Activated CD8-positive, alpha-beta memory T cell treated with anti-CD3 and anti-CD28 coated beads, Interleukin-2, amount 50 U/mL, for 48 hours (primary cell): ENCODE measurements at places on chromosomes 7 and 10.
A peak's percentile ranks its signal among the peaks of the same experiment; 100 is the strongest.

GRCh38 chr7:151327659-151328058 lies 14.0 kb upstream of the NUB1 start:
- DNase-seq: no peak

- DNase-seq: no peak
Observed at GRCh38 chr10:49508249-49508648, 30.7 kb downstream of the ERCC6 start.

DNA sequence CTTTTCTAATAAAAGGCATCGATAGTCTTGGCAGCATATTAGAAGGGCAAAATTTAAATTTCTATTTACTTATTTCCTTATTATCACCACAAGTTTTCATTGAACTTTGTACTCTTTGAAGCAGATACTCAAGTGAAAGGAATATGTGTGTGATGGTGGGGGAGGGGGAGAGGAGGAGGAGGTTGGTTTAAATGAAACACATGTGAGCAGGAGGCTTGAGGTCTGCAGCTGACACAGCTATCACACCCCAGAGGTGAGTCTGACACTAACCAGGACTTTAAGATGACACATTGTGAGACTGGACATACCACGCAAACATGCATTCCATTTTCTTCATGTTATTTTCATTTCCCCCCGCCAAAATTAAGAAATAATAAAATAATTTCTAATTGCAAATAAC lies 63.3 kb downstream of the CTTNBP2 start:
- no peak for DNase-seq

DNA sequence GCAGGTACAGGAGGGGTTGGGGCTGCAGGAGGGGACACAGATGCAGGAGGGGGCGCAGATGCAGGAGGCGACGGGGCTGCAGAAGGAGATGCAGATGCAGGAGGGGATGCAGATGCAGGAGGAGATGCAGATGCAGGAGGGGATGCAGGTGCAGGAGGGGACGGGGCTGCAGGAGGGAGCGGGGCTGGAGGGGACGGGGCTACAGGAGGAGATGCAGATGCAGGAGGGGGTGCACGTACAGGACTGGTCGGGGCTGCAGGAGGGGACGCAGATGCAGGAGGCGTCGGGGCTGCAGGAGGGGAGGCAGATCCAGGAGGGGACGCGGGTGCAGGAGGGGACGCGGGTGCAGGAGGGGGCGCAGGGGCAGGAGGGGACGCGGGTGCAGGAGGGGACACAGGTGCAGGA lies 66.5 kb downstream of the VWA2 start:
- no peak for DNase-seq

DNA sequence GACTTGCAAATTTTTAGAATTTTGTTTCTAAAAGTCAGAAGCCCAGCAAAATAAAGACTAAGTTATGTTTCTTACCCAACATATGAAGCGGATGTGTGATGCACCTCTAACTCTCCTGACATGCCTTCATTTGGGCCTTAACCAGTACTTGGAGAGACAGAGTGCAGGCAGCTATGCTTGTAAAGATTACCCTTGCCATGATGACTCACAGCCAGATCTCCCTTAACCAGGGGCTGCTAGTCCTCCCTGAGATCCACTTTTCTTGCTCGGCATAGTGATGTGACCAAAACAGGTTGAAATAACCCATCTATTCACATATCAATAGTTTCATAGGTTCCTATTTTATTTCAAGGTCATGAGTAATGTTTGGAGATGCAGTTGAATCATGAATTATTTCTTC lies 43.6 kb downstream of the PPP1R3A start:
- DNase-seq: no peak

- DNase-seq: peak; percentile 84
Observed at GRCh38 chr10:103678178-103678526, 177.2 kb downstream of the SH3PXD2A start.

DNA sequence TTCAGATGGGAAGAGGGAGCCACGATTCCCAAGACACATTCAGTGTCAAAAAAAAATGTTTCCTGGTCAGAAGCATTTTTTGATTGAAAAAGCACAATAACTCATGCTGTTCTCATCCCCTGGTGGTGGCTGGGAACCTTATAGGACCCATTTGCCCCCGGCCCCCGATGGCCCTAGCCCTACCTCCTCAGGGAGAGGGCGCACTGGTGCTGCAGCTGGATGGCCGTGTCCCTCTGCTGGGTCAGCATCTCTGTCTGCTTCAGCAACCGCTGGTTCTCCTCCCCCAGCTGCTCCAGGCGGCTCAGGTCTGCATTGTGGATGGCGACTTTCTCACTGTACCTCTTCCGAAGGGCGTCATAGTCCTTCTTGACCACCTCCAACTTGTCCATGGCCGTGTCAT lies 83.3 kb downstream of the DLG5 start:
- DNase-seq: no peak

GRCh38 chr10:73967022-73967429 lies 30.9 kb upstream of the VCL start:
- no peak for DNase-seq

DNA sequence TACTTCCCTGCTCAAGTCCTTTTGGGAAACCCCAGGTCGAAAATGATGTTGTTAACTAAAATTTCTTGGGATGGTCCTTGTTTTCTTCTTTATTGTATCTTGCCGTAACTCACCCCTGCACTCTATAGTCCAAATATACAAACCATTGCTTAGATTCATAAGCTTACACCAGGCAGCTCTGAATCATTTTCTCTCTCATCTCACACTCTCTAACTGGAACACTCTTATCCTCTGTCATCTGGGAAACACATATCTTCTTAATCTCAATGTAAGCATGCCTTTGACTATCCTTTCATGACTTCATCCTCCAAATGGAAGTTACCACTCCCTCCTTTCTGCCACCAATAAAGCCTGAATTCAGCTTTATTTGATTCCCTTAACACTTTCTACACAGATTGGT lies 175.8 kb upstream of the ANK3 start:
- no peak for DNase-seq

- no peak for DNase-seq
Observed at GRCh38 chr10:12241810-12242529, 46.0 kb downstream of the CDC123 start.

GRCh38 chr10:94607111-94607510 lies 61.5 kb downstream of the HELLS start:
- no peak for DNase-seq

DNA sequence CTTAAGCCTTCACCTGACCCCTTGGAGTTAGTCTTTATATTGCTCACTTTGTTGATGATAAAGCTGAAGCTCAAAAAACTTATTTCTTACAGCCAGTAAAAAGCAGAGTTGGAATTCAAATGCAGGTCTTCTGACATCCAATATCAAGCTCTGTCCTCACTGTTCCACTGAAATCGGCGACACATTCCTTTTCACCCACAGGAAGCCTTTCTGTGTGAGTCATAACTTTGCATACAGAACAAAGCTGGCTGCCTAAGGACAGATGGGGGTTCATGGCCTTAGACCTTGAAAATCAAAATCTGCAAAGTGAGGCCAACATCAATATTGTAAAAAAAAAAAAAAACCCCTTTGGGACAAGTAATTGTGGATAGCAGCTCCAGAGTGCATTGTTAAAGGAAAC lies 21.8 kb upstream of the AKR1B1 start:
- DNase-seq: no peak

DNA sequence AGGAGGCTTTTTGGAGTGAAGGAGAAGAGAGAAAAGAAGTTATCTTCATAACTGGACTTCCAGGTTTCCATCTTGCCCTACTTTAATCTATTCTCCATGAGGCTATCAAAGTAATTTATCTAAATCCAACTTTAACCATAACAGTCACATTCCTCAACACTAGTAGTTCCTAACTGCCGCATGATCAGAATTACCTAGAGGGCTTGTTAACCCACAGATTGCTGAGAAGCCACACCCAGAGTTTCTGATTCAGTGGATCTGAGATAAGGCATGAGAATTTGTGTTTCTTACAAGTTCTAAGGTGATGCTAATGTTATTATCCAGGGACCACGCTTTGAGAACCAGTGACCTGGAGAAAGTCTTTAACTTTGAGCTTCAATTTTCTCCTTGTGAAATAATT lies 8.3 kb upstream of the COL1A2 start:
- DNase-seq: no peak

DNA sequence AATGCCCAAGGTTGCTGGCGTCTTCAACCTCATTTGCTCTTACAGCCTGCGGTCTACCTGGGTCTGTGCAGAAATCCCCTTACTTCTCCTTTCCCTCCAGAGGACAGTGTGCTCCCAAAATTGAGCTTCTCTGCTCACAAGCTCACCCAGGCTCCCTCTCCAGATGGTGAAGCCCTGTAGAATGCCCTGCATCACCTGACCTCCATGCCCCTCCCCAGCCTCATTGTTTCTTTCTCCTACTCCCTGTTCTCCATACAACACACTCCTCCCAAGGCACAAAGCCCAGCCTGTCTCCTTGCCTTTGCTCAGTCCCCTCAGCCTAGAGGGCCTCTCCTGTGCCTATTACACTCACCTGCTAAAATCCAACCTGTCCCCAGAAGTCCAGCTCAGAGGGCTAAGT lies 3.5 kb downstream of the CRHR2 start:
- no peak for DNase-seq

- no peak for DNase-seq
Observed at GRCh38 chr7:1919539-1920265, 249.6 kb downstream of the ELFN1 start.

DNA sequence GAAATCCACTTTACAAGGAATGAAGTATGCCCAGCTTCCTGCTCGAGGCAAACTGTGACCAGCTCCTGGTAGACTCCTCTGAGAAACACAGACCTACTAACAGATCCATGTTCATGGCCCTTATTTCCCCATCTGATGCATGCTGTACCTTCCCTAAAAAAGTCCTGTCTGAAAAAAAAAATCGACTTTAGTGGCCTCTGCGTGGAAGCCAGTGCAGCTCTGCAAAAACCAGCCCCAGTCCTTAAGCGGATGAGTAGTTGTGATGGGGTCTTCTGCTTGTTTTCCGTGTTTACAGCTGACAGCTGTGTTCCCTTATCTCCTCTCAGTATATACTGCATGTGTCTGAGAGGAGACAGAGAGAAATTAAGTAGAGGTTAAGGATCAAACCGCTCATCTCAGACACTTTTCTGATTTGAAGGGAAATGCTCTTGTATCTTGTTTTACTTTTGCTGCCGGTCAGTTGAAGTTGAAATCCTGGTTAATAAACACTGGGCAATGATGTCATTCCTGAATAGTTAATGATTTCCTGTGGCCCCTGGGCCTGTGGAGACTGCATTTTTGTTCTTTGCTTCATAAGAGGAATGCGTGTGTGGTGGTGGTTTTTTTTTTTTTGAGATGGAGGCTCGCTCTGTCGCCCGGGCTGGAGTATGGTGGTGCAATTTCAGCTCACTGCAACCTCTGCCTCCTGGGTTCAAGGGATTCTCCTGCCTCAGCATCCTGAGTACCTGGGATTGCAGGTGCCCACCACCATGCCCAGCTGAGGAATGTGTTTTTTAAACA lies 67.6 kb downstream of the DOCK1 start:
- no peak for DNase-seq

DNA sequence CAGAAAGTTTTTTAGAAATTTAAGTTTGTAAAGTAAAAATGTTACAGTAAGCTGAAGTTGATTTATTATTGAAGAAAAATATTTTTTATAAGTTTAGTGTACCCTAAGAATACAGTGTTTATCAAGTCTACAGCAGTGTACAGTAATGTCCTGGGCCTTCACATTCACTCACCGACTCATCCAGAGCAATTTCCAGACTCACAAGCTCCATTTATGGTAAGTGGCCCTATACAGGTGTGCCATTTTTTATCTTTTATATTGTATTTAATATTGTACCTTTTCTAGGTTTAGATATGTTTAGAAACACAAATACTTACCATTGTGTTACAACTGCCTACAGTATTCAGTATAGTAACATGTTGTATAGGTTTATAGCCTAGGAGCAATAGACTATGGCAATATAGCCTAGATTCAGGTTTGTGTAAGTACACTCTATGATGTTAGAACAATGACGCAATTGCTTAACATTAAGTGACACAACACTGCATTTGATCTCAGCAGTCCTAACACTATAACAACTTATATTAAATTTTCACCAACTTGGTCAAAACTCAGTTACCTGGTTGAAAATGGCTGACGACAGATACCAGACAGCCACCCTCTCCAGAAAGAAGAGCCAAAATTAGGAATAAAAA lies 45.7 kb downstream of the HIBADH start:
- no peak for DNase-seq

DNA sequence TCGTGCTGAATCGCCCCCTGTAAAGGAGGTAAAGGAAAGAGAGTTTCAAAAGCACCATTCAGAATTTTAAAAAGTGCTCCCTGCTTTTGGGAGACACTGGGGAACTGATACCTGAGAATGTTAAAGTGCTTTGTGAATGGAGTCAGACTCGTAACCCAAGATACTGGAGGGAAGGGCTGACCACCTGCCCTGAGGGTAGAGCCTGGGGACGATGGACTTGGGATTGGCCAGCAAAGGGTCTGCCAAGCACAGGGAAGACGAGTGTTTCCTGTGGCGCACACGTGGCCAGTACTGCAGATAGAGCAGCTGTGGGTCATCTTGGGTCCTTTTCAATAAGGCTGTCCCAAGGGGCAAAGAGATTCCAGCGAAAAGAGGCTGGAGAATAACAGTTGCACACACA lies 1284.1 kb upstream of the AUTS2 start:
- DNase-seq: no peak

DNA sequence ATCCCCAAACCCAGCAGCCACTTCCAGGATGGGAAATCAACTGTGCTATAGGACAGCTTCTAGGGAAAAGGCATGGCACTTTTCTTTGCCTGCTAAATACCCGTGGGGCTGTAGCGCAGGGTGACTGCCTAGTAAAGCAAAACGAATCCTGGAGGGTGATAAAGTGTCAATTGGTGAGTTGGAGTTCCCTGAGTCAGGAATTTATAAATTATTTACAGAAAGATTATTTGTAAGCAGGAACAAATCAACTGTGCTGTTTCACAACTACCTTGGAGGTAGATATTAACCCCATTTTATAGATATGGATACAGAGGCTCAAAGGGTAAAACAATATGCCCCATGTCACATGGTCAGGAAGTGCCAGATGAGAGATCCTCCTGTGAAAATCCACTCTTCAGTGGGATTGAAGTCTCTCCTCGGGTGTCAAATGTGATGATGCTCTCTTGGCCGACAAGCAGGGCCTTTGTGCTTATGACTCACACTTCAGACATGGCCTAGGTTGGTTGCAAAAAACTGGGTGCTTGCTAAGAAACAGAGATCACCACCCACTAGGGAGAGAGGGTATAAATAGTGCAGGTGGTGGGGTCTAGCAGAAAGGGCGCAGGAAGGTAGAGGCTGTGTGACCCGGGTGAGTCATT lies 383.2 kb upstream of the ZMIZ1 start:
- DNase-seq: no peak

GRCh38 chr10:18689498-18689897 lies 30.3 kb downstream of the ARL5B start:
- DNase-seq: no peak

- DNase-seq: no peak
Observed at GRCh38 chr7:961546-962400, 7.3 kb upstream of the ADAP1 start.

DNA sequence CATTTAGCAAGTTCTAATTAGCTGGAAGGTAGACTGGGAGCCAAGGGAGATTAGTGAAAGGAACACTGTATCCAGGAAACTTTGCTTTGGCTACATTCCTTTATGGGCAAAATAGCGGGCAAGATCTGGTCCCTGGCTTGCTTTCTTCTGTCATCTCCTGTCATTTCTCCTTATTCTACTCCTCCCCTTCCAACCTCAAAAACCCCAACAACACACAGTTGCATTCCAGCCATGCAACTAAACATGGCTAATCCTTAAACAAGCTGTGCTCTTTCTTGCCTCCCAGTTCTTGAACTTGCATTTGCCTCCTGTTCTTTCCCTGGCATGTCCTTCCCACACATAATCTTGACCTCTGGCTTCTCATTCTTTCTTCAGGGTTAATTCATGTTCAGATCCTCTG lies 59.5 kb upstream of the CDCA7L start:
- no peak for DNase-seq
